Fibroblast of skin of left biceps (primary cell): ENCODE measurements at places on chromosomes 4 and X.
A peak's percentile ranks its signal among the peaks of the same experiment; 100 is the strongest.

- no peak for DNase-seq
These were observed 5.1 kb upstream of the SLC10A3 start for GRCh38 chrX:154495472-154495922.

GRCh38 chr4:26780539-26780938 lies 80.1 kb upstream of the STIM2 start:
- no peak for DNase-seq

GRCh38 chr4:108100827-108101226 lies 67.9 kb downstream of the LEF1 start:
- DNase-seq = no peak

GRCh38 chr4:114087596-114088230 lies 108.3 kb upstream of the ARSJ start:
- peak; percentile 94 for DNase-seq

DNA sequence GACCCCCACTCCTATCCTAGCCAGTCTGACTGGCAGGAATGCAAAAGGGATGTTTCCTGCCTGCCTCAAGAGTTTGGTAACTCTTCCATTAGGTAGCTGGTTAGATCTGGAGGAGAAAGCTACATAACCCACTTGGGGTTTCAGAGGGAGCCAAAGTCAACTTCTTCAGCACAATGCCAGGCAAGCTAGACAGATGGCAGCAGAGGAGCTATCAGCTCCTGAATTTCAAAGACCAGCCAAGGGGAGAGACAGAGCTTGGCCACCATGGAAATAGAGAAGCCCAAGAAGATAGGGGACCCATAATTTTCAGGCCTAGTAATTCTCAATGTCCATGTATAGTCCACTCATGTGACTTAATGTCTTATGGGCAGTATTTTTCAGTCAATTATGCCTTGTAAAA lies 56.4 kb downstream of the PGRMC1 start:
- no peak for DNase-seq

DNA sequence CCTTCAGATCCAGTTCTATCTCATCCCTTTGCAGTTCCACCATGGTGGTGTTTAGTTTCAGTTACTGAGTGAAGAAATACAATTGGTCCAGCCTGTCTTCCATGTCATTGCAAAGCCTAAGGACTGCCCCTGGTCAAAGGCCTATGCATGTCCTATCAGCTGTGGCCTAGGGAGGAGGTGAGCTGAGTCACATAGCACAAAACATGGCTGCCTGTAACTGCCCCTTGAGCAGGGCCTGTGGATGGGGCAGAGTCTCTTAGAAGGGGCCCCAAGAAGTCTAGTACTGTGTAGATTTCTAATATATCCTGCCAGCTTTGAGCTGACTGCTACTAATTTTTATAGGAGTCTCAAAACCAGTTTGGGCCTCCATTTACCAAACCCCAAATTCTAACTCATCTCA lies 296.7 kb downstream of the FBXW7 start:
- DNase-seq = no peak

- no peak for DNase-seq
These were observed 372.6 kb upstream of the CTSO start for GRCh38 chr4:156326246-156326645.

DNA sequence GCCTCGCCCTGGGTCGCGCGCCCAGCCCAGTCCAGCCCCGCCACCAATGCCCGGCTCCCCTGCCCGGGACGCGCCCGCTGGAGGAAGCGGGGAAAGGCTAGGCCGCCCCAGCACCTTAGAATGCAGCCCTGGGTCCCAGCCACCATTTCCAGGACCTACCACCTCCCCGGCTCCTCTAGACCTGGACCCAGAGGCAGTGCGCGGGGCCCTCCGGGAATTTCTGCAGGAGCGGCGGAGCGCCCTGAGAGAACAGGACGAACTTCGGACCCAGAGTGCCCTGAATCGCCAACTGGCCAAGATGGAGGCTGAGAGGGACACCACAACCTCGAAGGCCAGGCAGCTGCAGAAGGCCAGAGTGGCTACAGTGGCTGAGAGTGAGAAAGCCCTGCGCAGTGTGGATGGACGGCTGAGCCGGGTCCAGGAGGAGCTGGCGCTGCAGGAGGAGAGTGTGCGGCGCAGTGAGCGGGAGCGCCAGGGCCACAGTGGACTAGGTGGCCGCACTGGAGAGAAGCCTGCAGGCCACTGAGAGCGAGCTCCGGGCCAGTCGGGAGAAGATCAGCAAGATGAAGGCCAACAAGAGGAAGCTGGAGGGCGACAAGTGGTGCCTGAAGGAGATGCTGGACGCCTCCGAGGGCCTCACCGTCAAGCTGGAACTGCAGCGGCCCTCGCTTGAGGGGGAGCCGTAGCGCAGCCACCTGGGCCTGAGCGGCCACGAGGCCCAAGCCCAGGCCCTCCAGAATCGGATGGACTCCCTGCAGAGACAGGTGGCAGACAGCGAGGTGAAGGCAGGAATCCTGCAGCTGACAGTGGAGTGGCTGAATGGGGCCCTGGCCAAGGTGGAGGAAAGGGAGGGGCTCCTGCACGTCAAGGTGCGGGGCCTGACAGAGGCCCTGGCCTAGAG lies 15.5 kb downstream of the SMIM10L2A start:
- no peak for DNase-seq

DNA sequence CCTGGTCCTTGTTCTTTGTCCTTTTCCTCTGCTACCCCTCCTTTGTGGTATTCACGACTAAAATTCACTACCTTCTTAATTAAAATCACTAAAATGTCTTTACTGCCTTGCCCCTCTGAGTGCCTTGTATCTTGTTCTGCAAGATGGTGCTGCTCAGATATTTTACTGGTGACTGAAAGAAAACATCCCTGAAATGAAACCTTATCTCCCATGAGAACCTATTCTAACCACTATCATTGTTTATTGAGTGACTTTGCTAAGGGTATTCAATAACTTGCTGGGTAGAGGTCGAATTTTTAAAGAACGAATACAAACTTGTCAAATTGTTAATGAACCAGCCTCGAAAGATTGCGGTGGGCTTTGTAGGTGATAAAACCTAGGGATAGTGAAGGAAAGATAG lies 52.8 kb downstream of the SPRY1 start:
- DNase-seq = no peak

DNA sequence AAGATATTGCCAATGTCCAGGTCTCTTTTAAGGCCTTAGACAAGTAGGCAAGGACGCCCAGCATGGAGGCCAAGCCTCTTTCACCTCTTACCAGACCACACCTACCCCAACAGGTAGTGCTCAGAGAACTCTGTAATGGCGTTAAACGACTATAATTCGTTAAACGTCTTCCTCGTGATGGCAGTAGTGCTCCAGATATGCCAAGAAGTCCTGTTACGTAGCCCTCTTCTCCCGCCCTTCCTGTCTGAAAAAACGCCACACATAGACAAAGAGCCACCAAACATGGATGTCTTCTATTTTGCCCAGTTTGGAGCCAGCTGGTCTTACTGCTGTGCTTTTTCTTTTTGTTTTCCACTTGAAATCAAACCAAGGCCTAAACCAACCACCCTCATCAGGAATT lies 190.7 kb downstream of the OR13H1 start:
- DNase-seq = no peak

DNA sequence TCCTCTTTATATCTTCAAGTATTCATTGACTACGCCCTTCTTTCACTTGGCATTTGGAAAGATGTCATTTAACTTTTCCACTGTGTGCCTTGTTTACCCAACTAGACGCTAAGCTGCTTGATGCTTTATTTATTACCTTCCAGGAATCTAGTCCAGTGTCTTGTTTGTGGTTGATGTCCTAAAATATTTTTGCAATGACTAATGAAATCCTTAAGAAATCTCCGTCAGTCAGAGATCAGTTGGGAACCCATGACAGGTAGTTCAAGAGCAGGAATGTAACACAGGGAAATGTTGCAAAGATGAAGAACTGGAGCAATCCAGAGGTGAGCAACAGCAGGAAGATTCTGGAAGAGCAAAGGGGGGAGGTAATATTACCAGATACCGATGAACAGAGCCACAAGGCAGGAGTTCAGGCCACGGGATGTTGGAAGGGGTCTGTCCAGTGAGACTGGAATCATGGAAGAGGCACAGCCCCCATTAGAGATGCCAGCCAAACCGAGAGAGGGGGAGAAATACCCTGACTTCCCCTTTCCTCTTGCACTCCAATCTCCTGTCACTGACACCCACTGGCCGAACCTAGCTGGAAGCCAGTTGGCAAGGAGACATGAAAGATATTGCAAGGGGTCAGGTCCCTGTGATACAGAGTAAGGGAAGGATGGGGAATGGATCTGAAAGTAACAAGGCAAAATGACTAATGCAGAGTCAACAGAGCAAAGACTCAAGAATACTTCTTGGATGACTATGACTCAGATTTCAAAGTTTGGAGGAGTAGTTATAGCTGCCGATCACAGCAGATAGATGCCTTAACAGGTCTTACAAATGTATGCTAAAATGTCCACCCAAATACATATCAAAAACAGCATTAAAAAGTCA lies 62.7 kb upstream of the PHKA2 start:
- DNase-seq = no peak

- no peak for DNase-seq
These were observed 139.2 kb downstream of the PCDH18 start for GRCh38 chr4:137393044-137393443.

DNA sequence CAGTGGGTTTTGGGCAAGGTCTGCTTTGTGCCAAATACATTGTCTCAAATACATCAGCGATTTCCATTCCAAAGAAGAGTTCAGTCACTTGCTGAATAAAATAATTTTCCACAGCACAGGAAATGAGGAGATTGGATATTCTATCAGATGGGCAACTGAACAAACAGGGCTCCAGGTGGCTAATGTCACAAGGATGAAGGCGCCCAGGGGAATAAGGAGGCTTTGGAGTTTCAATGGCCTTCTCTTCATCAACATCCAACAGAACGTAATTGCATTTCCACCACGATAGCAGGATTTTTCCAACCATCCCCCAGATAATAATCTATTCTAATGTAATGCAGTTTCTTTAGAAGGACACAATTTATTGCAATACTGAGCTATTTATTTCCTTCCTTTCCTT lies 104.7 kb upstream of the KLHL13 start:
- no peak for DNase-seq

DNA sequence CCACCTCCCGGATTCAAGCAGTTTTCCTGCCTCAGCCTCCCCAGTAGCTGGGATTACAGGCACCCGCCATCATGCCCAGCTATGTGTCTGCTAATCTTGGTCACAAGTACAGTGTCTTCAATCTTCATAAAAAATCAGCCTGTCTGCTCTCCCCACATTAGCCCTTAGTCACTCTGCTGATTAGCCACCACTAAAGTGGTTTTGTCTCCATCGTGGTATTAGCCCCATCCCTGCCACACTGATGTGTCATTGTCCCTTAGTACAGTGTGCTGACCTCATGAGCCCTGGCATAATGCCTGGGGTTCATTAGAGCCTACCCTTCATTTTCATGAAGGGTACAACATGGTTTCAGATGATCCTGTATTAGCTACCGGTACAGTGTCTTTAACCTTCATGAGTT lies 49.9 kb downstream of the ZNF157 start:
- no peak for DNase-seq
